ENCODE measurements at places on chromosomes 7 and 10.
A peak's percentile ranks its signal among the peaks of the same experiment; 100 is the strongest.

GRCh38 chr7:22447762-22448161 is 52.2 kb downstream of the STEAP1B start:
- DNase-seq, result no peak

DNA sequence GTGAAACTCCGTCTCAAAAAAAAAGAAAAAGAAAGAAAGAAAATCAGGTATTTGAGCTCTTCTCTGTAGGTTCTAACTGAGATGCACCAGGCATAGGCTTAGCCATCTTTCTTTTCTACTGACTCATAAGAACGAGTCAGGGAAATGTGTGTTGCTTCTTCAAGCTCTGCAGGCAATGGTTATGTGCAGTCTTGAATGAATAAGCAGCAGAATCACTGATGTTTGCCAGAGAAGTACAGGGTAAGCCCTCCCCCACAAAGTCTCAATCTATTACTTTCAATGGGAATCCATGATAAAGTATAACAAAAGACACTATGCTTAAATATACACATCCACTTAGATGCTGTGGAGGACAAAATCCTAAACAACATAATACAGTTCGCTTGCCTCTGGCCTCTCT is 239.2 kb downstream of the PARD3 start:
- DNase-seq, result no peak

- no peak for DNase-seq
Measured at GRCh38 chr10:100348389-100348927, 1.4 kb downstream of the SCD start.

GRCh38 chr10:27558612-27559020 is 54.5 kb downstream of the RAB18 start:
- peak; percentile 2 for DNase-seq

DNA sequence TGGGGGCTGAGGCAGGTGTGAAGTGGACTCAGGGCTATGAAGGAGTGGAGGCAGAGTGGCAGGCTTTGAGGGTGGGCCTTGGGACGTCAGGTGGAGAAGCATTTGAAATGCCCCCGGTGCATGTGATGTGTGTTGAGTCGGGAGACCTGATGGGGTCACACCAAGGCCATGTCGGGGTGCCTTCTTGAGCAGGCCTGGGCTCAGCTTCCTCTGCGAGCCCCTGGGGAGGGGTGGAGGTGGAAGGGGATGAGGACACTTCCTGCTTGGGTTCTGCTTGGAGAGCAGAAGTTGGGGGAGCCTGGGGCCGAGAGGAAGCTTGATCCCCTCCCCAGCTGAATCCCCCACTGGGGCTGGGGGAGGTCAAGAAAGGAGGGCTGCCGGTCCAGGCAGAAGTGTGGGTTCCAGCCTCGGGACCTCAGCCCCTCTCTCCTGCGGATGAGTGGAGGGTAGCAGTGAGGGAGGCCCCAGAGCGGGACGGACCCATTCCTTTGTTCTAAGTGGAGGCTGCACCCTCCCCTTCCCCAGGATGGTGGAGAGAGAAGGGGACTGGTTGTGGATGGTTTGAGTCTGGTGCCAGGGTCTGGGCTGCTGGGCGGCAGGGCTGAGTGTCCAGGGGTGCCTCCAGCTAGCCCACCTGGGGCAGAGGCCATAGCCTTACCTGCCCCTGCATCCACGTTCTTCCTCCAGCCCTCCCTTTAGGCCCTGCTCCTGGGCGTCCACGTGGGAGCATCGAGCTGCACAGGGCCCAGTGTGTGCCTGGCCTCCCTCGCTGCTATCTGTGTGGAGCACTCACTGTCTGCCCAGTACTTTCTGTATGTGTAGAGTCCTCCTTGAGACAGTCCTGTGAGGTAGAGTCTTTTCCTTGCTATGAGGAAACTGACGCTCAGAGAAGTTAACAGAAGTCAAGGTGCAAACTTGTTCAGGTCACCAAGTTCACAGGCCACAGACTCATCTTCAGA is 36.7 kb downstream of the PRF1 start:
- DNase-seq, result no peak

- DNase-seq, result no peak
Measured at GRCh38 chr10:74483356-74483755, 332.3 kb downstream of the ADK start.

DNA sequence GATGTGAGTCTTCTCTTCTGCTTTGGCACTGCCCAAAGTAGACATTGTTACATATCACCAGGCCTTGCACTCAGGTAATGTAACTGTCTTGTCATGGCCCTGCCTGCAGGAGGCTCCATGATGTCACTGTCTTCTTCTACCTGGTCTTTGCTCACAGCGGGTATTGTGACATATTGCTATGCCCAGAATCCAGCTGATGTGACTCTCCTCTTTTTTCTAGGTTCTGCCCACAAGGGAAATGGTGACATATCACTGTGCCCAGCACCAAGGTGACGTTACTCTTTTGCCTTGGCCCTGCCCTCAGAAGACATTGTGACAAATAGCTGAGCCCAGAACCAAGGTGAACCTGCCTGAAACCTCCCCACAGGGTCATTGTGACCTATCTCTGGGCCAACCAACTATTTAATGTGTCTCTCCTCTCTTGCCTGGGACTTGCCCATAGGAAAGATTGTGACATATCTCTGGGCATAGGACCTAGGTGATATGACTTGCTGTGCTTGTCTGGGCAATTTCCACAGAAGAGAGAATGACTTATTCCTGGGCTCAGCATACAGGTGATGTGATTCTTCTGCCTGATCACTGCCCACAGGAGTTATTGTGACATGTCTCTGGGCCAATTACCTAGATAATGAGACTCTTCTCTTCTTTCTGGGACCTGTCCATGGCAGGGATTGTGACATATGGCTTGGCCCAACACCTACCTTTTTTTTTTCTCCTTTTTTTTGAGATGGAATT is 26.5 kb upstream of the ZNF107 start:
- DNase-seq, result no peak

- no peak for DNase-seq
Measured at GRCh38 chr10:102435529-102436233, 3.3 kb upstream of the CUEDC2 start.

- DNase-seq, result no peak
Measured at GRCh38 chr10:4088354-4089066, 303.5 kb upstream of the KLF6 start.

- DNase-seq, result no peak
Measured at GRCh38 chr10:132101529-132101928, 35.8 kb downstream of the JAKMIP3 start.

DNA sequence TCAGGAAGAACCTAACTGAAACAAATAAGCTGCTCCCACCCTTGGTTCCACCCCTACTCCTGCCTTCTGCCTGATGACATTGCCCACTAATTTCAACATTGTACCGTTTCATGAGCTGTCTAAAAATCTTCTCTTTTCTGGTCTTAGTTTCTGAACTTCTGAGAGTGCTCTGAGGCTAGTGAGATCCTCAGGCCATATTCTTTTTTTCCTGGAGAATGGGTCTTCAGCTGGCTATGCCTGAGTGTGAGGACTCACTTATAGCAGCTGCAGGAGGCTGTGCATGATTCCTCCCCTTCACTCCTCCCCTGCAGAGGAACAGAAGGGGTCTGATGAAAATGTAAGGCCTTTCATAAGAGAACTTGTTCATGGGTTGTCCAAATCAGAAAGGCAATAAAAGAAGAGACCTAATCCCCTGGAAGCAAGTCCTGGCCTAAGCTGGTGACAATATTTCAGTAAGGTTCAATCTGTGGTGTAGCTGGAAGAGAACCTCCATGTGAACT is 11.1 kb downstream of the HOXA4 start:
- DNase-seq, result no peak

GRCh38 chr10:101829561-101830315 is 11.5 kb upstream of the OGA start:
- no peak for DNase-seq

Measured in NCI-H1092 treated with DMSO at 0.1 percent for 48 hours (cell line).